ENCODE measurements at places on chromosomes 2 and 18.
A peak's percentile ranks its signal among the peaks of the same experiment; 100 is the strongest.

DNA sequence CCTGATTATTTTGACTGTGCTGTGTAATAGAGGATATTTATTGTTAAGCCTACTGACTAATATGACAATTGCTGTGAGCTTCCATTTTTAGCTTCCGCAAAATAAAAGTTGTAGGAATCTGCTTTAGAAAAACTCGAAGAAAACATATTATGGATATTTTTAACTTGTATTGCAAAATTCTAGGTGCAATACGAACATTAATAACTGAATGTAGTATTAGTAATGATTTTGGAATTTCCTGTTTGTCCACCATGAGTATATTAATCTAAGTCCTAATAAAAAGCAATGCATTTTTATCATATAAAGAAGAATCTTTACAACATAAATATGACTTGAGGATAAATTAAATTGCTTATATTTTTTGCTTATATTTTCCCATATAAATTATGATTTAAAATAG lies 2.4 kb upstream of the DSC3 start:
- no peak for DNase-seq

DNA sequence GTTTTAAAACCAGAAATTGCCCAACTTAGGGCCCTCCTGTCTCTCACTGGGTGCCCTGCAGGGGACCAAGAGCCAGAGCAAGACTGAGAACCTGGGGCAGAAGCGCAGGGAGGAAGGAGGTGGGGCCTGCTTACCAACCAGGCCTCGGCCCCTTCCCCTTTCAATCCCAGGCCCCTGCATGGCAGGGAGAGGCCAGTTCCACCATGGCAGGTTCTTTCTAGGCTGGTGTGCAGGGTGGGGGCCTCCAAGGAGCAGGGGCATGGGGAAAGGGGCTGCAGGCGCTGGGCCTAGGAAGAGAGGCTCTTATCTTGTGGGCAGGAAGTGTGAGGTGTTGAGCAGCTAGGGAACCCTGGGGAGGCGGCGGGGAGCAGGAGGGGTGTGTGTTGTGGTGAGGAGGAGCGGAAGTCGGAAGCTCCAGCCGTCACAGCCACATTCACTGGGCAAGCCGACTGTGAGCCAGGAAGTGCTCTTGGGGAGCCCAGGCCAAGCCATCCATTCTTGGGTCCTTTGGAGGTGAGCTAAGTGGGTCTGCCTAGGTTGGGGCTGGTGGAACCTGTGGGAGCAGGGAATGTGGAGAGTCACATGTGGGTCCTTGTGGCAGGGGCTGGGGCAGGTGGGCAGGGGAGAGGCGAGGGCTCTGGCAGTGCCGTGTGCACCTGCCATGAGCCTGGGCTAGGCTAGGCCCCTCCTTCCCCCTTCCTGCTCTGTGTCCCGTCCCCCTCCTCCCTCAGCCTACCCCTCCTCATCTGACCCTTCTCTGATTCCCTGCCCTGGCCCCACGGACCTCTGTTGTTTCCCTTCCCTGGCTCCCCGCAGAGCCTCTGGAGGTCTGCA lies at the start of gene PSD4:
Gene PSD4 (plus strand): TSS at position 430 of the 834 bp plus-strand sequence. CDS start 8,486 bp downstream, outside the sequence.
- DNase-seq = peak; percentile 86

DNA sequence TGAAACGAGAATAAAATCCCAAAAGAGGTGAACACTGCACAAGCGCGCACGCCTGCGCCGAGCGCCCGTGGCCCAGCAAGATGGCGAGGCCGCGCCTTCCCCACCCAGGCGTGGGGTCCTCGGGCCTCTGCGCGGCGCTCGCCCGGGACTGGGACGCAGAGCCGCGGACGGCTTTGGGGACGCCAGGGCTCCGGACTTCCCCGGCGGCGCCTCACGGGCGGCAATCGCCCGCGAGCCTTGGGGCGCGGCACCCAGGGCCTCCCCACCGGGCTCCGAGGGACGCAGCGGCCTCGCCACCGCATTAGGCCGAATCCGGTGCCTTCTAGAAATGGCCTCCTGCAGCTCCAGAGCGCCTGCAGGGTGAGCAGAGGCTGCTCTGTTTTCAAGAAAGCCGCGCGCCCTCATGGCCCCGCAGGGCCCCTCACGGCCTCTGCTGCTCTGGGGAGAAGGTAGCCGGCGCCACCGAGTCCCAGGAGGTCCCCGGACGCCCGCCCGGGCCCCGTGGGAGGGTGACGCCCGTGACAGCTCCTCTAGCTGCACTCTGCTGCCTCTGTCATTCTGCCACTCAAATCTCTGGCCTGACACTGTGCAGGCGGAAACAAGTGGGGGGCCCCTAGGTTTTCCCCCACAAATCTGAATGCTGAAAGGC lies 35.9 kb upstream of the POMC start:
- DNase-seq = no peak

DNA sequence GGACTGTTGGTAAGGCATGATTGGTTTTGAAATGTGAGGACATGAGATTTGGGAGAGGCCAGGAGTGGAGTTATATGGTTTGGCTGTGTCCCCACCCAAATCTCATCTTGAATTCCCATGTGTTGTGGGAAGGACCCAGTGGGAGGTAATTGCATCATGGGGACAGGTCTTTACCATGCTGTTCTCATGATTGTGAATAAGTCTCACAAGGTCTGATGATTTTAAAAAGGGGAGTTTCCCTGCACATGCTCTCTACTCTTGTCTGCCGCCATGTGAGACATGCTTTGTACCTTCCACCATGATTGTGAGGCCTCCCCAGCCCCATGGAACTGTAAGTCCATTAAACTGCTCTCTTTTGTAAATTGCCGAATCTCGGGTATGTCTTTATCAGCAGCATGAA lies 5.4 kb downstream of the CMPK2 start:
- no peak for DNase-seq

GRCh38 chr18:12843420-12844350 lies 40.4 kb downstream of the PTPN2 start:
- DNase-seq = no peak

DNA sequence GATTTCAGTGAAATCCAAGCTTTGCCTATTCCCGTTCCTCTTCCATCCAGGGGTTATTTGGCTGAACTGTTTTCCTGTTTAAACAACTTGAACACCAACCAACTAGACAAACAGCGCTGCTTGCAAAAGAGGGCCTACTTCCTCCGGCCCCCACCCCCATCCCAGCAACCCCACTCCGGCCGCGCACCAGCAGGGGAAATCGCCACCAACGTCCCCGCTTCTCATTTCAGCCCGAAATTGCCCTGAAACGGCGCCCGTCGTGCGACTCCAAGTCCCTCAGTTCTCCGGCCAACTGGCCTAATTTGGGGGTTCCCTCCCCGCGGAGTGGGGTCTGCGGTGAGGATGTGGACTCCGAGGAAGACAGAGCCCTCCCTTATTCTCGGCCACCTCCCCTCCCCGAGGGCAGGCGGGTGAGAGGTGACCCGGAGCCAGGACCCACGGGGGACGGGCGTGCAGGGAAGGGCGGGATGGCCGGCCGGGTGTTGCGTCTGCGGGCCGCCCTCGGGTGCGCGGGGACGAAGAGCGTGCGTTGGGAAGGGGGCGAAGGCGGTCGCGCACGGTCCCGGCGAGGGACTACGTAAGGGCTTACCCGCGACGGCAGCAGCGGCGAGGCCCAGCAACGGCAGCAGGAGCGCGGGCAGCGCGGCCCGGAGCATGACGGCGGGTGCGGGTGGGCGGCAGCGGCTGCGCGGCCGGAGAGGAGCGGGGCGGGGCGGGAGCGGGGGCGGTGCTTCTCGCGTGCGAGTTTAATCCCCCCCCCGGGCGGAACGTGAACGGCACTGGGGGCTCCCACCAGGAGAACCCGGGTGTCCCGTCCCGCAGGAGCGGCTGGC lies at the start of gene CD302:
Gene CD302 (minus strand): TSS at position 666 of the 833 bp plus-strand sequence. CDS start 10 bp downstream, at position 656.
- peak; percentile 62 for DNase-seq

DNA sequence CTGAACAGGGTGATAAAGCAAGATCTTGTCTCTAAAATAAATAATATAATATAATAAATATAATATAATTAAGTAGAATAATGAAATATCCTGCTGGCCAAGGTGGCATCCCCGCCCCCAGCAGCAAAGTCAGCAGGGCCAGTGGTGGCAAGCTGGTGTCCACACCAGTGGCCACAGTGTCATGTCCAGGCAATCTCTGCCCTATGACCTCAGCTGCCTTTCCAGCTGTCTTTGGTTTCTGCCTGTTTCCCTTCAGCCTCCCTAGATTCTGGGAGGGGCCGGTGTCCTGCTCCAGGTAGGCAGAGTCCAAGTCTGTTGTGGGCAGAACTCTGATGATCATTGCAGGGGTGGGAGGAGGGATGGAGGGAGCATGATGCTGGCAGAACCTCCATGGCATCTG lies 16.2 kb upstream of the STEAP3 start:
- DNase-seq = no peak

- DNase-seq = no peak
Measured at GRCh38 chr18:74331404-74331803, 15.8 kb downstream of the C18orf63 start.

DNA sequence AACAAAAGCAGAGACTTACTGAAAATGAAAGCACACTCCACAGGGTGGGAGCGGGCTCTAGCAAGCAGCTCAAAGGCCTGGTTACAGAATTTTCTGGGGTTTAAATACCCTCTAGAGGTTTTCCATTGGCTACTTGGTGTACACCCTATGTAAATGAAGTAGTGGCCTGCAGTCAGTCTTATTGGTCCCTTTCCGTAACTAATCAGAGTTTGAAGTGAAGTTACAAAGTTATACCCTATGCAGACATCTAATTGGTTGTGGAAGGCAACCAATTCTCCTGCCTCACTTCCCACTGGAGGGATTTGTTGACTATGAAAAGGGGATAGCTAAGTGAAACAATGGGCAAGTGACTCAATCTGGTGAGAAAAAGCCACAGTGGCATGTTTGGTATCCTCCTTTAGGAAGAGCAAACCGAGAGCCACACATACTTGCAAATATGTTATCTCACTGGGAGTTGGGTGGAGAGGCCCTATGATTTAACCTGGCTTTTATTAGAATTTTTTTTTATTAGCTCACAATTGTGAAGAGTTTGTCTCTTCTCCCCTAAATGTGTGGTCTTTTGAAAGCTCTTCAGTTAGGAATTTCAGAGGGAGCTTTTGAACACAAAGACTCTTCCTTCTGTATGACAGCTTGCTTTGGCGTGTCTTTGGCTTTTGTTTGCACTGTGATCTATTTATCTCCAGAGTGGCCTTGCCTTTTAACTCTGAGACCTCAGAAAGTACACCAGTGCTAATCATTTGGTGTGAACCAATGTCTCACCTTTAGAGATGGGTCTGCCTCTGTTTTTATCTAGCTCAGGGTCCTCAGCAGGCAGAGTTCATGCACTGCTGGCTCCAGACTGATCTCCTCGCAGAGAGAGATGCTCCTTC lies 69.6 kb downstream of the MAP4K4 start:
- DNase-seq = no peak

- no peak for DNase-seq
Measured at GRCh38 chr2:102809291-102810189, 47.7 kb downstream of the TMEM182 start.

- no peak for DNase-seq
Measured at GRCh38 chr18:72161691-72162090, 382.5 kb downstream of the CBLN2 start.

DNA sequence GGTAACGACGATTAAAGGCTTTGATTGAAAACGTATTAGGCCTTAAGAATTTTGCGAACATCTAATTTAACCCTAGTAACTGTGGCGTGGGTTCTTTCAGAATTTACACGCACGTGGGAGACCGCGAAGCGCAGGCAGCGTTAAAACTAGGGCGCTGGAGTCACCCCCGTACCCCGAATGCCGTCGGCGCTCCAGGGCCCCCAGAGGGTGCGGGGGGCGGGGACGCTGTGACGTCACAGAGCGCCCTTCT lies 673 bp upstream of the SMCHD1 start:
- DNase-seq = peak; percentile 75

GRCh38 chr18:56739731-56740130 lies 88.6 kb downstream of the WDR7 start:
- no peak for DNase-seq

- no peak for DNase-seq
Measured at GRCh38 chr2:70300771-70301343, 1.0 kb downstream of the FAM136A start.

- no peak for DNase-seq
Measured at GRCh38 chr2:10398496-10398895, 49.6 kb downstream of the ODC1 start.

DNA sequence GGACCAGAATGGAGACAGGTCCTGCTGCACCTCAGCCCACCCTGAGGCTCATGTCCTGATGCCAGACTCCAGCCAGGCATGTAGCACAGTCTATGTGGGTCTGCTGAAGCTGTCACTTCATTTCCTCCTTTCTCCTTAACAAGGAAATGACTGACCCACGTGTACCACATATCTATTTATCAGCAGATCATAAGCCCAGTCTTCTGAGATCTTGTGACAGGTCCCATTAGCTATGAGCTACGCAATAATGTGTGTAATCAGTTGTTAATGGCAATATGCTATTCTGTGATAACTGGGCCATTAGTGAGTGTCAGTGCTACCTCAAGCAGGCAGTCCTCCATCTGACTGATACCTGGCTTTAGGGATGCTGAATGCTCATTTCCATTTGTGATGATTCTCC lies 615.3 kb downstream of the BCL11A start:
- DNase-seq = no peak
